ENCODE measurements at places on chromosomes 13 and 19.
A peak's percentile ranks its signal among the peaks of the same experiment; 100 is the strongest.

GRCh38 chr13:29405401-29405800 is 190.1 kb downstream of the SLC7A1 start:
- DNase-seq, result no peak

DNA sequence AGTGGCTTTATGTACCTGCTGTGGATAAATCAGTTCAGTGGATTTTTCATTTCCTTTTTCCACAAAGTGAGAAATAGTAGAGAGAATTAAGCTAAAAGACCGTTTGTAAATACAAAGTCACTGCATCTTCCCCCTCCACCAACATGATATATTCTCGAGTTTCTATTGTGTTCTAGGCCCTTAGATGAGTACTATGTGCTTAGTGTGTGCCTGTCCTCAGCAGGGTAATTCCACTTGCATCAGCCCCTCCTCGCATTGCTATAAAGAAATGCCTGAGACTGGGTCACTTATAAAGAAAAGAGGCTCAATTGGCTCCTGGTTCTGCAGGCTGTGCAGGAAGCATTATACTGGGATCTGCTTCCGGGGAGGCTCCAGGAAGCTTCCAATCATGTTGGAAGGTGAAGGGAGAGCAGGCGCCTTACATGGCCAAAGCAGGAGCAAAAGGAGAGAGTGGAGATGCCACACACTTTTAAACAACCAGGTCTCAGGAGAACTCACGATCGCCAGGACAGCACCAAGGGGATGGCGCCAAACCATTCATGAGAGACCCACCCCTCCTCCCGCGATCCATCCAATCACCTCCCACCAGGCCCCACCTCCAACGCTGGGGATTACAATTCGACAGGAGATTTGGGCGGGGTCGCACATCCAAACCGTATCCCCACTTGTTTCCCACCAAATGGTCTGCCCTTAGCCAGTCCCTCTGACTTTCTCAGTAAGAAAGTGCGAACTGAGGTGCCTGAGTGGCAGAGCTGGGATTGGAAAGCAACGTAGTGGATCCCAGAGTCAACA is 102.3 kb upstream of the ABCC4 start:
- no peak for DNase-seq

DNA sequence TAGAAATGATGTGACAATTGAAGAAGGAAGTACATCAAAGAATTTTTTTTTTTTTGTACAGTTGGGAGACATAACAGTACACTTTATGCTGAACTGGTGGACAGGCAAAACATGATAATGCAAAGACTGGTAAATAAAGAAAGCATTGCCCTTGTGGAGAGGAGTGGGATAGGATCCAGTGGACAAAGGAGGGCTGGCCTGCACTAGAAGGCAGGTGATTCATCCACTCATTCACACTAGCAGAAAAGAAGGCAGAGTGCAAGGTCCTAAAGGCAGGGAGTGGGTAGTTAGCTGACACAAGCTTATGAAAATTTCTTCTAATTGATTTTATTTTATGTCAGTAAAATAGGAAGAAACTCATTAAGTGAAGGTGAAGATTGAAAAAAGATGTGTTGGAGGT is 17.6 kb upstream of the NALCN start:
- no peak for DNase-seq

- no peak for DNase-seq
These were observed 43.7 kb downstream of the FRY start for GRCh38 chr13:32075170-32075851.

- DNase-seq, result no peak
These were observed 121.9 kb upstream of the SPACA7 start for GRCh38 chr13:112254061-112254818.

DNA sequence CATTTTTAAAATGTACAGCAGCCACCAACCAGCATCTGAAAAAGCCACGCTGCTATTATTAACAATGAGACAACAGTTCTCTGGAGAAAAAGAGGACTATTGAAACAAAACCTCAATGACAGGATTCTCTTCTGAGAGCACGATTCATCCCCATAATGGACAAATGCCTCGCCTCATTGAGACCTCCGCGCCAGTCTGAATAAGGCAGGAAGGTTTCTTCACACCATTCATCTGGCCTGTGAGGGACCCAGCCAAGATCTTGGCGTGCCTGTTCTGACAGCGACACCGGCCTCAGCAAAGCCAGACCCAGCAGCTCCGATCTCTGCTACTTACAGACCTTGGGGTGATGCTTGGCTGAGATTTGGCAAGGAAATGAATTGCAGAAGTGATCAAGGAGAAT is 14.8 kb downstream of the SMIM7 start:
- DNase-seq, result no peak

- no peak for DNase-seq
These were observed 638.9 kb downstream of the LIG4 start for GRCh38 chr13:107576430-107576829.

DNA sequence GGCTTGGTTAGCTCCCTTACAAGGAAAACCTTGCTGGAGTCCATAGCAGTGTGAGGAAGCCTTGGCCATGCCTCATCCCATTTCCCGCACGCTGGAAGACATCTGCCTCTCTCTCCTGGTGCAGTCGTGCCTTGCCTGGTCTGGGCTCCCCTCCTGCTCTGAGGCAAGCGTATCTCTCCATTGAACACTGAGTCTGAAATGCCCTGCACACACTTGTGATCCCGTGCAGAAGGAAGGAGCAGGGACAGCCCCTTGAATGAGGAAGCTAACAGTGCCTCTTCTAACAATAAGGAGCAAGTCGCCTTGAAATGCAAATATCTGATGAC is 407 bp upstream of the ZNF440 start:
- DNase-seq, result no peak

DNA sequence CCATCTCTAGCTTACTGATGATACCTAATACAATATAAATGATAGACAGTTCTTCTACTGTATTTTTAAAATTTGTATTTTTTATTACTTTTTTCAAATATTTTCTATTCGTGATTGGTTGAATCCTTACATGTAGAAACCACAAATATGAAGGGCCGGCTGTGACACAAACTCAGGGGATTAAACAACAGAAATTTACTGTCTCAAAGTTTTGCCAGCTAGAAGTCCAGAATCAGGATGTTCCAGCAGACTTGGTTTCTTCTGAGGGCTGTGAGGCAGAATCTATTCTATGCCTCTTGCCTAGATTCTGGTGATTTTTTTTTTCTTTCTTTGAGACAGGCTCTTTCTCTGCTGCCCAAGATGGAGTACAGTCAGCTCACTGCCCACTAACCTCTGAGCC is 13.8 kb downstream of the FPR1 start:
- DNase-seq, result no peak

GRCh38 chr13:31441800-31442510 is 242.2 kb downstream of the B3GLCT start:
- DNase-seq, result no peak

DNA sequence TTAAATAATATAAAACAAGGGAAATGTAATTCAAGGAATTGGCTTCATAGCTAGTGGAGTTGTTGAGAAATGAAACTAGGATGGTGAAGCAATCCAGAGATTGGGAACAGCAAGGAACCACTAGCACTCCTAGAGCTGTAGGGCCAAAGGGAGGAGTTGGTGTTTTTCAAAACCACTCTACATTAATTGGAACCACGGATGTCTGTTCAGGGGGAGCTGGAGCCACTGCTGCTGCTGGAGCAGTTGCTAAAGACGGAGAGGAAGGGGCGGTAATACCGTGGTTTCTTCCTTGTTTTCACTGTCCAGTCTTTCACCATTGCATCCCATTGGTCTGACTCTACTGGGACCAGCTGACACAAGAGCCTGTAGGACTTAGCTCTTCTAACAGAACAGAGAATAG is 8.5 kb downstream of the DNAJC15 start:
- DNase-seq, result no peak

GRCh38 chr19:35268536-35269437 is at the start of gene USF2:
USF2 (plus strand) TSS chr19:35268962; CDS start chr19:35269102, 140 bp downstream.
- DNase-seq, result peak; percentile 92

GRCh38 chr13:111280226-111280625 is 40.2 kb upstream of the TEX29 start:
- no peak for DNase-seq

- no peak for DNase-seq
These were observed 3.5 kb upstream of the CGB7 start for GRCh38 chr19:49061000-49061399.

- DNase-seq, result no peak
These were observed 5.8 kb downstream of the POU4F1 start for GRCh38 chr13:78597602-78597932.

GRCh38 chr13:98917116-98917515 is 60.7 kb downstream of the DOCK9 start:
- DNase-seq, result no peak

GRCh38 chr19:10419646-10420443 is 493 bp upstream of the PDE4A start:
- DNase-seq, result peak; percentile 84

GRCh38 chr13:21576426-21576825 is 27.5 kb downstream of the MICU2 start:
- no peak for DNase-seq

DNA sequence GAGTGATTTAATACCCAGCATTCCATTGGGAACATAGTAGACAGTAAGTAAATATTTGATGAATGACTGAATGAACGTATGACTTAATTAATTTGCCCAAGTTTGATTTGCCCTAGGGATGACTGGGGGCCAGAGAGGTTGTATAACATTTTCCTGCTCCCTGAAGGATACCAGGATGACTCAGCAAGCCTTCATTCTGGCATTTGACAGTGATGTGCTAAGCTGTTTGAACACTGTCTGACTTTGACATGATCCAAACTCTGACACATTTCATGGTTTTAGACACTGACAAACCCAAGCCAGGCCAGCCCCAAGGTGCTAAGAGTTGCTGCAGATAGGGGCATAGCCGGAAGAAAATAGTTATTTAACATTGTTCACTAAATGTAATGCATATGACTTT is 53.4 kb upstream of the KLF12 start:
- DNase-seq, result no peak

GRCh38 chr13:59706101-59706976 is 457.4 kb downstream of the DIAPH3 start:
- peak; percentile 5 for DNase-seq

GRCh38 chr19:1560286-1560882 is 7.7 kb downstream of the MEX3D start:
- no peak for DNase-seq

GRCh38 chr19:3079578-3079977 is 14.6 kb upstream of the GNA11 start:
- DNase-seq, result no peak

DNA sequence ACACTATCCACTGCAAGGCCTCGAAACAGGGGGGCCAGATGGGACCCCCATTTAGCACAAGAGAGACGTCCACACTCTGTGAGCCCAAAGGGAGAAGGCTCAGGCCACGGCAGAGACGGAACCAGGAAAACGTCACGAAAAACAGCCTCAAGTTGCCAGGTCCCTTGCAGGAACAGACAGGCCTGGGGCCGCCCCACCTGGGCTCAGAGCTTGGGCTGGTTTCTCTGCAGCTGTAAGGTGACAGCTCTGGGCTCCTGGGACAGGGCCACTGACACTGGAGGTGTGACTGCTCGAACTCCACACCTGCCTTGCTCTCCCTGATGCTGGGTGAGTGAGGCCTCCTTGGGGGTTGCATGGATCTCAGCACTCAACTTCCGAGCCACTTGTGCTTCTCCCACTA is 3.2 kb downstream of the ZNF787 start:
- no peak for DNase-seq

DNA sequence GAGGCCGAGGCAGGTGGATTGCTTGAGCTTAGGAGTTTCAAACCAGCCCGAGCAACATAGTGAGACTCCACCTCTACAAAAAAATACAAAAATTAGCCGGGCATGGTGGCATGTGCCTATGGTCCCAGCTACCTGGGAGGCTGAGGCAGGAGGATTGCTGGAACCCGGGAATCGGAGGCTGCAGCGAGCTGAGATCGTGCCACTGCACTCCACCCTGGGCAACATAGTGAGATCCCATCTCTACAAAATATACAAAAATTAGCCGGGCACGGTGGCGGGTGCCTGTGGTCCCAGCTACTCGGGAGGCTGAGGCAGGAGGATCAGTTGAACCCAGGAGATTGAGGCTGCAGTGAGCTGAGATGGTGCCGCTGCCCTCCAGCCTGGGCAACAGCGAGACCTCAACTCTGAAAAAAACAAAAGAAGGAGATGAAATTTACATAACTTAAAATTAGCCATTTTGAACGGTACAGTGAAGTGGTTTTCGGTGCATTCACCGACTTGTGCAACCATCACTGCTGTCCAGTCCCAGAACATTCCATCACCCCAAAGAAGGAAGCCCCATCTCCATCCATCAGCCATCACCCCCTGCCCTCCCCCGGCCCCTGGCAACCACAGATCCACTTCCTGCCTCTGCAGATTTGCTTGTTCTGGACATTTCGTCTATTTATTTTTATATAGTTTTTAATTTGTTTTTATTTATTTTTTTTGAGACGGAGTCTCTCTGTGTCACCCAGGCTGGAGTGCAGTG is 1.6 kb upstream of the AZU1 start:
- DNase-seq, result no peak

DNA sequence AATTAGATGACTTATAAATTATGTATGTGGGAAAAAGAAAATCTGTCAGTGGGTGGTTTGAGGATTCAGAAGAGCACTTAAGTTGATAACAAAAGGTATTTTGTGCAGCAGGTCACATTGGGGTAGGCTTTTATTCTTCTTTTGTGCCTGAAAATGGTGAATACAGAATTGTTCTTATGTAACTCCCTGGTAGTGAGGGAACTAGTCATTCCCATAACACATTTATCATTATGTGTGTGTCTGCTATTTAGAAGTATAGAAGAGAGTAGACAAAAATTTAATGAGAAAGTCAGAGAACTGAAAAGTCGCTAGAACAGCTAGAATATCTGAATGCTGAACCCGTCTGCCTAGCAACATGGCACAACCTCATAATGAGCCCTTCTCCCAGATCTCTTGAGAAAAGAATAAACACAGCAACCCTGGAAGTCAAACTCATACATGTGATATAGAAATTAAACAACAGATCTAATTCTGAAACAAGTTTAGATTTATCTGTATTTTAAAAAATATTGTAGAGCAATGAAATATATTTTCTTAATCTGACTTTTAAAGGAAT is 111.8 kb upstream of the EDNRB start:
- DNase-seq, result no peak

GRCh38 chr13:83121896-83122295 is 760.4 kb downstream of the SLITRK1 start:
- no peak for DNase-seq
